NCI-H524 (cell line): ENCODE measurements at places on chromosomes 5 and 9.
A peak's percentile ranks its signal among the peaks of the same experiment; 100 is the strongest.

- no peak for DNase-seq
Measured at GRCh38 chr9:136448655-136449054, 9.0 kb upstream of the INPP5E start.

DNA sequence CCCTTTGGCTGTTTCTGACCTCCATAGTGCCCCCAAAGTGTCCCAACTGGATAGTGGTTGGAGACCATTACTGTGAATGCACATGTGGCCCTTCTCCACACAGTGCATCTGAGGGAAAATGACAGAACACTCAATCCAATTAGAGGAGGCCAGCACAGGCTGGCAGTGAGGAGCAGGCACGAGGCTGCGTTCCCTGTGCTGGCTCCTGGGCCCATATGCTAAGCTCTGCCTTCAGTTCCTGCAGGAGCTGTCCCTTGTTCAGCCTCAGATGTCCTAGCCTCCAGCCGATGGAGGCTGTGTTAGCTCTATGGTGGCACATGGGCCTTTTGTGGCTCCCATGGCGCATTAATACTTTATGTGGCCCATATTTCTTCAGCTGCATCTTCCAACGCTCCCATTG, 35.8 kb downstream of the ALG2 start:
- DNase-seq: no peak

DNA sequence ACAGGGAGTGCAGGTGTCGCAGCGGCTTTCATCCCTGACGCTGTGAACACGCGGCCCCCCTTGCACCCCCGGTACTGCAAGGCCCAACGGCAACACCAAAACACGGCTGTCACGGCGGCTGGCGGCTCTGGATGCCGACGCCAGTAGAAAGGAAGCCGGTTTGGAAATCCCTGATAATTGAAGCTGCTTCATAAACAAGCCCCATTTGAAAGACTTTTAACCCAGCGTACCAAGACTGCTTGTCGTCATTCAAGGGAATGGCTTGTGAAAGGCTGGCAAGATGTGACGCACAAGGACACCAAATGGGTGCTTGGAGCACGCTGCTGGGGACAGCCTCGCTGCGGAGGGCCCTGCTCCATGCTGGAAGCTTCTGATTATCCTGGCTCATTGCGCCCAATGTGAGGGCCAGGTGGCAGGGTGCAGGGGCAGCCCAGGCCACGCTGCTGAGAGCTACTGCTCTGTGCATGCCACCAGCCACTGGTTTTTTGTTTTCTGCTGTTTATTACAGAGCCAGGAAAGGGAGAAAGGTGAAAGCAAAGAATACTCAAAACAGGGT, 63.1 kb downstream of the GTF3C4 start:
- no peak for DNase-seq

- no peak for DNase-seq
Measured at GRCh38 chr5:92147798-92148197, 764.7 kb upstream of the ARRDC3 start.

- no peak for DNase-seq
Measured at GRCh38 chr9:34782372-34782771, 72.4 kb upstream of the CCL21 start.

DNA sequence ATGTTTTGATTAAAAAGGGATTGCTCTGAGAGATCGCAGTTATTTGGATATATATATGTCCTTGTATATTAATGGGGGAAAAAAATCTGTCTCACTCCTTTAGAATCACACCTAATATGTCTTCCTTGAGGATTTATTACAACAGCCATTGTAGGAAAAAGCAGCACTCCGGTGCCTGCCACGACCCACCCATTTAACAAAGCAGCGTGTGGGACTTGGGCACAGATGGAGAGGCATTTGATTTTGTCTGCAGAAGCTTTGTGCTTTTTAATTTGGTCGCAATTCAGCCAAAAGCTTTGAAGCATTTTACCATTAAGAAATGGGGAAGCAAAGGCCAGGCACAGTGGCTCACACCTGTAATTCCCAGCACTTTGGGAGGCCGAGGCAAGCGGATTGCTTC, 159.2 kb downstream of the SMARCA2 start:
- no peak for DNase-seq

DNA sequence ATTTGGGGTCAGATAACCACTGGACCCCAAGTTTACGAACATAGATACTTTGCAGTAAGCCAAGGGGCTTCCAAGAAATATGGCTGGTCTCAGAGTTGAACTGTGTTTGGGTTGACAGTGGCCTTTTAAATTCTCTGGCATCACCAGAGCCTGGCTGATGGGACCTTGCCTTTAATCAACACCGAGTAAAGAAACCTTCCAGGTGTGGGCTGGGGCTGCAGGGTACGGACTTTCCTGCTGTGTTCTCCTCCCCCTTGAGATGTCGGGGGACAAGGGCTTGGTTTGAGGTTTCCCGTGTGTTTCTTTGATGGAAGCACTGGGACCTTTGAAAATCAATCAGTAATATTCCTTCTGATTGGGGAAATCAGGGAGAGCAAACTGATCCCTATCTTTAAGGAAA, 140.1 kb downstream of the MTX3 start:
- DNase-seq: no peak

- DNase-seq: no peak
Measured at GRCh38 chr5:51156222-51156621, 227.0 kb upstream of the ISL1 start.

GRCh38 chr9:97524424-97524823, 23.0 kb downstream of the TMOD1 start:
- no peak for DNase-seq

GRCh38 chr5:134370871-134371833, at the start of gene UBE2B:
Gene UBE2B (plus strand): TSS chr5:134371569. CDS start chr5:134371596, 27 bp downstream.
- peak; percentile 96 for DNase-seq

DNA sequence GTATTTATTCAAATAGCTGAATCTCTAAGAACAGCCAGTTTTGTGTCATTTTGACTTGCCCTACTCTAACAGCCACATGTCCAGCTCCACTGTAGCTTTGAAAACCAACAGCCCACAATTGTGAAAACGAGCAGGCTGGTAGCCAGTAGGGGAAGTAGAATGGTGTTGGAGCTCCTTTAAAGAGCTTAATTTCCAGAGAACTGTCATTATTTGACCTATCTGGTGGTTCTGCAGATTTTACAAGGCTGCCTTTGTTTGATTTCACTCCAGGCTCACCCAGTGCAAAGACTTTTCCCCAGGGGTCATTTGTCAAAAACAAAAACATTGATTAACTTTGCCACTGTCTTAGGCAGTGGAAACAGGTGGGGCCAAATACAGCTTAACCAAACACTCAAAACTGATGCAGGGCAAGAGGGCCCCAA, 3.2 kb upstream of the PJA2 start:
- DNase-seq: no peak

- DNase-seq: no peak
Measured at GRCh38 chr5:135493406-135494180, 41.4 kb upstream of the TIFAB start.

- DNase-seq: peak; percentile 26
Measured at GRCh38 chr5:110441035-110441434, 285.4 kb downstream of the TMEM232 start.

DNA sequence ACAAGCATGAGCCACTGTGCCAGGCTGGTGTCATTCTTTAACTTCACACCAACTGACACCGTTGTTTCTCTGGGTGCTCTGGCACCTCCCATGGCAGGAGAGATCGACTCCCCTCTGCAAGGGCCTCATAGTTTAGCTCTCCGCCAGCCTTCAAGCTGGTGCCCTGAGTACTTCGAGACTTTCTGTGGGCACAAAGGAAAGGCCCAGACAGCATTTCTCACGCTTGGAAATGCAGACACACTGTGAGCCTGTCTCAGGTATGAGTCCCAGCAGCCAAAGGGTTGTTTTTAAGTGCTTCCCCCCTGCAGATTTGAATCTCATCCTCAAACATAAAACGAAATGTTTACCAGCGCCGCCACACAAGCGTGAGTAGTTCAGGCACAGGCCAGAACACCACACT, 11.1 kb upstream of the TCF7 start:
- no peak for DNase-seq

DNA sequence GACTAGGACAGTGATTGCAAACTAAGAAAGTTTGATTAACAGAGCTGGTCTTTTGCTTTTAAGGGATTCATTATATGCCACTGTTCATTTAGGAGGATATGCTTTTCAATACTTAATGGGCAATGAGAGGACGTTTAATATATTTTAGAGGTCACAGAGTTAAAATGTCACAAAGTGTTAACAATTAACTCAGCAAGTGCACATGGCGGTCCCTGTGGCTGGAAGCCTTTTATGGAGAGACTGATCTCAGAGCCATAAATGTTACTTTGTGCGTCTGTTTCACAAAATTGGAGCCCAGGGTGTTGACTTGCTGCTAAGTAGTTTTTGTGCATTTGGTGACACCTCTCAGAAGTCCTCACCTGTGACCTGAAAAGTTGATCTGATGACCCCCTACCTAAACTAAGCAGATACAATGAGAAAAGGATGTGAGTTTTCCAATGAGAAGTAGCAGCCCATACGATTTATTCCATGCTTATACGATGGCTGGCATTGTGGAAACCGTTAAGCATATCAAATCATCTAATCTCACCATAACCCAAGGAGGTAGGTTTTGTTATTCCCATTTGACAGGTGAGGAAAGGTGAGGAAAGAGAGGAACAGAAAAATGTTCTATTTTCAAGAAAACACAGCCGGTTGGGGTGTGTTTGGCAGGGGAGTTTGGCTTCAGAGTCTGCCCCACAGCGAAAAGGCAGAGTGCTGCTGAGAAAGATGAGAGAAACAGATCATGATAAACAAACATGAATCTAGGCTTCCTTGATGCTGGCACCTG, 64.4 kb downstream of the CMYA5 start:
- no peak for DNase-seq

DNA sequence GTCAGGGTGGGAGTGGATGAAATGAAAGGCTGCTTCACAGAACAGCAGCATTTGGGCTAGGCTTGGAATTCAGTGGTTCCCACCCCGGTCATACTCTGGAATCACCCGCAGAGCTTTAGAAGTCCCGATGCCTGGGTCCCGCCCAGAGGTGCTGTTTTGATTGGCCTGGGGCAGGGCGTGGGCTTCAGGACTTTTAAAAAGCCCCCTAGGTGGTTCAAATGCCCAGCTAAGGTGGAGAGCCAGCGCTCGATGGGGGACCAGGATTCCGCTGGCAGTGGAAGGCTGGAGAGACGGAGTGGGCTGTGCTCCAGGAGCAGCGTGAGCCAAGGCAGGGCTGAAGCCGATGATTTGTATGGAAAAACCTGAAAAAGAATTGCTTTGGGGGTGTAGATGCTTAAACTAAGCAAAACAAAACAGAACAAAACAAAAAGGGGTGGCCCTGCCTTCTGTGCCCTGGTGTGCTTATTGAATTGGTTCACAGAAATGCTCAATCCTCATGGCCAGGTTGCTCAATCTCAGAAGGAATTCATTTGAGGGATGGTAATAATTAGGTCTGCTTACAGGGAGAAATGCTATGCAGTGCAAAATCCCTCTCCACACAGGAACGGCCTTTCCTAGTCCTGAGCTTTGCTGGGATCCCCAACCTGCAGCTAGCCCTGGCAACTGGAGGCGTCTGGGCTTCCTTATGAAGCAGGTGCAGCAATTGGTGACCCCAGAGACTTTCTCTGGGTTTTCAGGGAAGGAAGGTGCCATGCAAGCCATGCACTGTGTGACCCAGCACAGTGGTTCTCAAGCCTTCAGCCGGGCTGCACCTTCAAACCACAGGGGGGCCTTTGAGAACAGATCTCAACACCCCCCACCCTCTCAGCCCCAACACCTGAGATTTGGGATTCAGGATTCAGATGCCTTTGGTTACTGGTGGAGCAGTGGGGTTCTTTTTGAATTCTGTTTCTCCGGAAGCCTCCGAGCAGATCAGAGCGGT, 174.0 kb upstream of the ZNF618 start:
- DNase-seq: no peak

GRCh38 chr9:91334053-91334452, 27.7 kb downstream of the AUH start:
- DNase-seq: no peak

GRCh38 chr9:114303977-114304376, 18.9 kb upstream of the ORM1 start:
- DNase-seq: peak; percentile 82

DNA sequence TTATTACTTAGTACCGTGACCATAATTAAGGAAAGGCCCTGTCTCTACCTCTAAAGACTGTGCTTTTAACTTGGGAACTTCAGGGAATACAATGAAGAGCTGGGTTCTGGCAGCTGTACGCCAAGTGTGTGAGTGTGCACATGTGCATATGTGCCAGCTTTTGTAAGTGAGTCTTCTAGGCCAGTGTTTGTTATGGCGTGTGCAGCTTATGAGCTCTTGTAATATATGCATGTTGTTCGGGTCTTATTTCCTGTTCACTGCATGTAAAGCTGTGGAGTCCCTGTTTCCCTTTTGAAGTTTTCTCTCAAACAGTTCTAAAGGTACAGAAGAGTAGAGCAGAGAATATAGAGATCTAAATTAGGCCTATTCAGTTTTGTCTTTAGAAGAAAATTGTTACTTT, 30.5 kb downstream of the TGFBR1 start:
- DNase-seq: no peak
